GM12892 (cell line): ENCODE measurements at places on chromosomes 2 and 18.

DNA sequence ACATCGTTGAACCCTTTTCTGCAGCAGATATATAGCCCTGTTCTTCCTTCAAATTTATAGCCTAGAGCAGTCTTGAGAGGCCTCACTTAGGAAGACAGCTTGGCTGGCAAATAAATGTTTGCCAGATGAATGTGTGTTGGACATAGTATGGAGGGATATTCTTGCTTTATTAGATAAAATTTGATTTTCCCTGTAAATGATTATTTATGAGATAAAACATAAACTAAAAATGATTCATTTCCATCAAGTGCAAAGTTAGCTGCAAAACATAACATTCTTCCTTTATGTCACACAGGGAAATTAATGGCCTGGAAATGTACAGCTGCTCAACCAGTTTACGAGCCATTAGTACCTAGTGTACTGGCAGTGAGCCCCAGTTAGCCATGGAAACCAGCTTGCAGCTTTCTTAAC, 82.5 kb downstream of the LIMS1 start:
- no peak for DNase-seq

DNA sequence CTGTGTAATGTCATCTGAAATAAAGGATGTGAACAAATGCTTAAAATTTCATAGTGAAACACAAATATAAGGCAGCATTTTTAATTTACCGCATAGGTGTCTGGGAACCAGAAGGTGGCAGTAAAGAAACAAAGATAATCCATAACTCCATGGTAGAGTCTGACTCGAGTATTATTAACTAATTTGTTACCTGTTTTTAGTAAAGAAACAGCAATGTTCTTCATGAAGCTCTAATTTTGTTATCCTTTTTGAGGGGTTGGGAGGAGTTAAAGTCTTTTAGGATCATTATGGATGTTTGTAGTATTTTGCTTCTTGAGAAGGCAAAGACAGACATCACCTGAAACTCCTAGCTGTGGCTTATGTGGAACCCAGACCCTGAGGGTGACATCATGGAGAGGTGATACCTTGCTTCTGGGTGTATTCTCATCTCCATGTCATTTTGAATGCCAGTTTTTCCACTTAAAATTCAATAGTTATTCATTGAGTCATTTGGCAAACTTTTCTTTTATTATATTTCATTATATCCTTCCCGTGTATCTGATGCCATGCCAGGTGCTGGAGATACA, 286.2 kb upstream of the EPAS1 start:
- no peak for DNase-seq

GRCh38 chr2:190181123-190181669, 118.7 kb upstream of the MSTN start:
- no peak for DNase-seq

DNA sequence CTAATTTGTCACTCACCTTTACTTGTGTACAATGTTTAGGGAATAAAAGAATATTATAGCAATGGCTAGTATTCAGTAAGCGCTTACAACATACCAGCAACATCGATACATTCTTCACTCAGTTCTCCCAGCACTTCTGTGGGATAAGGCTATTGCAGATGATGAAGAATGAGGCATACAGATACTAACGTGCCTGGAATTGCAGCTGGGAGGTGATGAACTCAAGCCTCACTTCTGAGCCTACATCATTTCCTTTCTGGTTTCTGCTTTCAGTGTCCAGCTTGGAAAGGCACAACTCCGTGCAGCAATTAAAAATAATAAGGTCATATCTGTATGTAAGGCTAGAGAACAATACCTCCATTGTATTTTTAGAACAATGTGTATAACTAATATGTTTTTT, 95.4 kb upstream of the AQP4 start:
- DNase-seq, result no peak

DNA sequence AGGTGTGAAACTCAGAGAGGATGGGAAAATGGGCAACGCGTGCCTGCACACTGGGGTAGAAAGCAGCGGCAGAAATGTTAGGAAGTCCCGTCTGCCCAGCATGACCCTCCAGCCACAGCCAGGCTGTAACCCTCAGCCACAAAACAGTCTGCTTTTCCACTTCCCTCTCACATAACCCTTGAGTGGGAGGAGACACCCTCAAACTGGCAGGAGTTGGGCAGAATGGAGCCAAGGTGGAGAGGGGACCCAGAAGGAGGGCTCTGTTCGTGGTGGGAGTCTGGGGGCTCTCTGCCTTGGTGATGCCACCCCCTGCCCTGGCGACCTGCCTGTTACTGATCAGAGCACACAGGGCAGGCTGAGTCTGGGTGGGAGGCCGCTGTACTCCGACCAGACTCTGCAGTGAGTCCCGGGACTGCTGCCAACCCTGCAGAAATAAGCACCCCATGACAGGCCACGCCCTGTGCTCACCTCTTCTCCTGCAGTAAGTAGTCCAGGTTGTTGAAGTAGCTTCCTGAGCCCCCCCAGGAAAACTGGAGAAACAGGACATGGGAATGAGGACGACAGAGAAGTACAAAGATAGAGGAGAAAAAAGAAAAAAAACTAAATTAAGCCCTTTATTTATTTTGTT, 16.0 kb downstream of the FAM178B start:
- no peak for DNase-seq

DNA sequence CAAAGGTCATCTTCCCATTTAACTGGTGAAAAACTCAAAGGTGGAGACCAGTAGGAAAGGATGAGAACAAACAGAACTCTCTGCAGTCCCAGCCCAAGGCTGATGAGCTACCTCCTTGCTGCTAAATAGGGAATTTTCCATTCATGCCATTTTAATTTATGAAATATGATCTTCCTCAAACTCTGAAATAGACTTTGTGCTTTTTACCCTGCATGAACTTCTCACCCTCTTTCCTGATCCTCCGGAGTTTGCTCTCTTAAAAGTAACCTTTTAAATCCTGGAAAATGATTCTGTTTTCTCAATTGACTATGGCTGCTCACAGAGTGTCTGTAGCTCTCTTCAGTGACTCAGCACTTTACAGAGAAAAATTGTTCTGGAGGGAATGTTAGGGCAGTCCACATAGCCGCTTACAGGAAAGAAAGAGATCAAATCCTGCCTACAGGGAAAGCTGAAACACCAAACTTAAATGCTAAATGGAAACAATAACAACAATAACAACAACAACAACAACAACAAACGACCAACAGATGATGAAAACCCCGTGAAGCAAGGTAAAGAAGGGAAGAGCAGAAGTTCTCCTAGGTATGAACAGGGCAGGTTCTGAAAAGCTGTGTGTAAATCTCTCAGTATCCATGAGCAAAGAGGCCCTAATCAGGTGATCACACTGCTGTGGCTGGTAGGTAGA, 79.8 kb upstream of the SESTD1 start:
- no peak for DNase-seq

GRCh38 chr18:989425-989824, 84.8 kb downstream of the ADCYAP1 start:
- DNase-seq, result no peak

DNA sequence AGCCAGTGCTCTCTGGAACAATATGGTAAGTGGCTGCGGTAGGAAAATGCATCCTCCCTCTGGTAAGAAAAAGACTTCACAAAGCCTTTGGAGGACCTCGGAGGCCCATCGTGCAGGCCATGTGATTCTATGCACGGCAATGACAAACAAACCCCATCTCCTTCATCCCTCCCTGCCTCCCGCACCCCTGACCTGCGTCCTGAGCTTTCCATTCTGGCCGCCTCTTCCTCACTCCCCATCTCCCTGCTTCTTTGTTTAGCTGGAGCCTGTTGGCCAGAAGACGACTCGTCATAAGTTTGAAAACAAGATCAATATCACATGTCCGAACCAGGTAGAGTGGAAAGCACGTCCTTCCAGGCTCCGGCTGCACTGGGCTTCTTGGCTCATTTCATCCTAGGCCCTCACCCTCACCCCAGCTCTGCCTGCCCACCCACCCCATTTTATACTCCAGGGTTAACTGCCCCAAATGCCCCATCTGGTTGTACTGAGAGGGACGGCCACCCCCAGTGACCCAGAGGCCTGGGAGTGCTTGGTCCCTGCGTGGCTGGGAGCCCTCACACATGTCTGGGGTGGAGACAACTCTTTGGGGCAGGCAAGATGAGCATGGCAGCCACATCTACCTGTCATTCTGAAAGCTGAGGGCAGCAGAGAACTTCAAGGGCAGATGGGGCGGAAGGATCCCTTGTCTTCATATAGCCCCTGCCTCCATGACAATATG, 94.0 kb downstream of the PLB1 start:
- no peak for DNase-seq

- no peak for DNase-seq
Observed at GRCh38 chr2:85243101-85244072, 84.4 kb downstream of the TGOLN2 start.

GRCh38 chr18:77197073-77197472, 52.6 kb upstream of the GALR1 start:
- DNase-seq, result no peak

- DNase-seq, result no peak
Observed at GRCh38 chr2:137173463-137173862, 408.1 kb downstream of the THSD7B start.

DNA sequence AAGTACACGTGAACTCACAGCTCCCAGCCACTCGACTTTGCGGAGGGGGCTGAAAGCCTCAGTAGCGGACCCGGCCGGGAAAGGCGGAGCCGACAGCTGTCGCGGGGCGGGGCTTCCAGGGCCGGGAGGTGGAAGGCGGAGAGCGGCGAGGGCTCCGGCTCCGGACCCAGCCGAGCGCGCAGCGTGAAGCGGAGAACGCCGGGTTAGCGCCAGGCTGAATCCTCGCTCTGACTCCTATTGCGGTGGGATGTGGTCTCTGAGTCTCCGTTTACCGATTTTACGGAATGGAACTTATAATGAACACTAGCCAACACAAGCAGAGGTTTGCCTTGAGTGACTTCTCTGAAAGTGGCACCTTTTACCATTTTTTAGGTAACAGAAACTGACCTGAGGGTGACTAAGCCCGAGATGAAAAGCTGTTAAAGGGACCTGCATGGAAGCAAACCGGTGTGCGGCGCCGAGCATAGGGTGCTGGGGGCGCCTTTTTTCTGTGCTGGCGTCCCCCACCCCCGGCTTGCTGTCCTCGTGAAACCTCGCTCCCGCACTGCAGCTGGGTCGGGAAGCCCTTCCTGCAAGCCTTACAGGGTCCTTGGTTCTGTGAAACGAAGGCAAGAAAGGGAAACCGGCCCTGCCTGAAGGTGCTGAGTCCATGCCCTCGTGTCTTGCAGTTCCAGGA, 72.9 kb downstream of the EN1 start:
- DNase-seq, result peak; percentile 19

- DNase-seq, result no peak
Observed at GRCh38 chr2:96356889-96357288, 21.3 kb downstream of the NCAPH start.

GRCh38 chr2:199926806-199927205, 15.7 kb downstream of the C2orf69 start:
- DNase-seq, result no peak

GRCh38 chr2:64374686-64375085, 79.3 kb upstream of the LGALSL start:
- no peak for DNase-seq

DNA sequence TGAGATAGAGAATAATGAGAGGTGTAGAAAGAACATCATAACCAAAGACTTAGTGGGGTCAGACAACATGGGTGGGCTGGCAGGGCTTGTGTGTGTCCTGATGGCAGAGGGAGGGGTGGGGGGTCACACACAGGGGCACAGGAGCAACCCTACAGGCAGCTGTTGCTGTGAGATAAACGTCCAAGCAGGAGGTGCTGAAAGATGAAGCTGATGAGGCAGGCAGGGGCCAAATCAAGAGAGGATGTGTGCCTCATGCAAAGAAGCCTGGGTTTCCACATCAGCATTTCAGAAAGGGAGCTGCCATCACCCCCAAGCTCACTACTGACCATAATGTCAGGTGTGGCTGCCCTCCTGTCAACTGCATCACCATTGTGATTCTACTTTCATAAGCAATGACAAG, 16.0 kb upstream of the SKA1 start:
- DNase-seq, result no peak

GRCh38 chr2:173690349-173690748, 274.8 kb downstream of the SP3 start:
- DNase-seq, result no peak

DNA sequence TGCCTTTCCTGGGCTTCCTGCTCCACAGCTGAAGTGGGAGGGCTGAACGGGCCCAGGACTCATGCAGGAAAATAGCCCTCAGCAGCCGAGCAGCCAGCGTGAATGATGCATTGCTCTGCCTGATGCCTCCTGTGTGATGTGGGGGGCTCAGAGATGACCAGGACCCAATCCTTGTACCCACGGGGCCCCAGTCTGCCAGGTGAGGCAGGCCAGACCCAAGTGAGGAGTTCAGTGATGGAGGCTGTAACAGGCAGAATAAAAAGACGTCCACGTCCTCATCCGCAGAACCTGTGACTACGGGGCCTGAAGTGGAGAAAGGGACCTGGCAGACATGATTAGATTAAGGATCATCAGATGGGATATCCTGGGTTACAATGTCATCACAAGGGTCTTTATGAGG, 194.9 kb upstream of the HDAC4 start:
- DNase-seq, result no peak

DNA sequence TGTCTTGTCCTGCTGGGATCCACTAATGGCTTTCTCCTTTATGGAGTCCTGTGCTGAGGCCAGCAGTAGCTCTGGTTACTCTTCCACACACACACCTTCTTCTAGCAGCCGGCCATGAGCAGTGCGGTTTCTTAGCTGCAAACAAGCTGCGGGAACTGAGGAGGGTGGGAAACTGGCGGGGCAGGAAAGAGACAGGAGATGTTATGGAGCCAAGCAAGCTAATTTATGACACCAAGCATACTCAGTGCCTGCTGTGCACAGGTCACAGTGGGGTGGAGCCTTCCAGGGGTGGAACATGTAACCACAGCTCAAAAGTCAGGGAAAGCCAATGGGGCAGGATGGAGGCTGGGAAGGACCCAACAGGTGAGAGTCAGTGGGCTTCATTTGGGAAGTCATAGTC, 180.8 kb downstream of the FAM210A start:
- DNase-seq, result no peak

DNA sequence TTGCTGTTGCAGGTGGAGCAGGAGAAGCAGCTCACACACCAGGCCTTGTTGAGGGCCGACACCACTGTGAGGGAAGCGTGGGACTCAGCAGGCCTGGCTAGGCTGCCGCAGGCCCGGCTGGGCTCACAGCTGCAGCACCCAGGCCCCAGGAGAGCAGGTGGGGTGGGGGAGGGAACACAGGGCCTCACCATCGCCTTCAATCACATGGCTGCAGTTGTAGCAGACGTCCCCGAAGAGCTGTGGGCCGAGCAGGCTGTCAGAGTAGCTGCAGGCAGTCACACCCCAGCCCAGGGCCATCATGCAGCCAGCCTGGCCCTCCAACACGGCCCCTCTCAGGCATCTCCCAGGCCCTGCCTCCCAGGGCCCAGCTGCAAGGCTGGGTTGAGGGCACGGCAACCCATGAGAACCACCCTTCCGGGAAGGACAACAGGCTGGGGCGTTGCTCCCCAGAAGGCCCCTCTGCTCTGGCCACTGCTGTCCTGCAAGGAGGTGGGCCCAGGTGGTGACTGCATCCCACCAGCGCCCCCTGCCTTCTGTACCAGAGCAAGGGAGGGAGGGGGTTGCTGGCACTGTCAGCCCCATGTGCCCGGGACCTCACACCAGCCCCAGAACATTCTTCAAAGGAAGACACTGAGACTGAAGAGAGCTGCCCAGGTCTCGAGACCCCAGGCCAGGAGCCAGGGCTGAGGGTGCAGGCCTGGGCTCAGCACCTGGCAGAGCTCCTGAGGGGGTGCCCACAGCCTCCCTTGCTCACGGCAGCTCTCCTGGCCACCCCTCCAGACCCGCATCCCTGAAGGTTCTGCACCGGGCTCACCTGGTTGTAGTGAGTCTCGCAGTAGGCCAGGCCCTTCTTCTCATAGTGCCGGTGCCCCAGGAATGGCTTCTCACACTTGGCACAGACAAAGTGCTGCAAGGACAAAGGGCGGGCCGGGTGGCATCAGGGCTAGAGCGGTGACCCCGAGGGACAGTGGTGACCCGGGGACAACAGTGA, 5.6 kb upstream of the GPR17 start:
- peak; percentile 76 for DNase-seq
